Amniotic stem cell (primary cell): ENCODE measurements at places on chromosomes 5 and 9.

DNA sequence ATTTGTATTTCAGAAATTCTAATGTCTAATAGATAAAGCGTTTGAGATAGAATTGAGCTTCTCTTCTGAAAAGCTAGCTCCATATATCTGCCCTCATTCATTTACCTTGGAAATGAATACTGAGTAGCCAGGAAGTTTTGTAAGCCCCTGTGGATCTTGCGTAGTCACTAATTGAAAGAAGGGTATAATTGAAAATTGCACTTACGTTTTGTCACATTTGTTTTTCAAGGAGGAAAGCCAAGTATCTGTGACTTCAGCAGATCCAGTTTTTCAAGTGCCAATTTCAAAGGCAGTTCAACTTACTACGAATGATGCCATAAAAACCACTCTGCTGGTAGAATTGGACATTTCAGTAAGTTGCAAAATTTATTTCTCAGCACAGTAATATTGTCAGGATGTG lies 14.0 kb downstream of the MTRR start:
- no peak for DNase-seq

DNA sequence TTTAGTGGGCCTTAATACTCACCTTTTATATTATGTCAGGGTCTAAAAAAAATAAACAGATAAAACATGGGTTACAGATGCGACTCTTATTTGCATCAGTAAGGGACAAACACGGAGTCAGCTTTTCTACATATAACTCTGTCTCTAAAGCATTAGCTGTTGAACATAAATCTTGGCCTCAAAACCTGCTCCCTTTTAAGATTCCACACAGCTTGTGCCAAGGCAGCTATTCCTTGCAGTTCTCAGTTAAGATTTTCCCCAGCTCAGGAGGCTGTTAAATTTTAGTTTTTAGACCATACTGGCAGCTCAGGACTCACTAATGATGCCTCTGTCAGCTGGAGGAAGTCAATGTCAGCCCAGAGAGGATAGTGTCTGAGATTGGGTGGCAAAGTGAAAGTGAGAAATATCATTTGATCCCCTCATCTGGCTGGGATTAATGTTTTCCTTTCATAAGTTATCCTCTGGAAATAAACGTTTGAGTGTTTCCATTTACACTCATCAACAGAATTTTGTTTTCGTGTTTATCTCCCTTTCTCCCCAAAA lies 287.5 kb downstream of the ELAVL2 start:
- DNase-seq, result no peak

GRCh38 chr5:111737716-111738115 lies 19.3 kb downstream of the NREP start:
- DNase-seq, result peak; percentile 28

GRCh38 chr5:161256957-161257356 lies 289.6 kb downstream of the GABRB2 start:
- DNase-seq, result no peak

DNA sequence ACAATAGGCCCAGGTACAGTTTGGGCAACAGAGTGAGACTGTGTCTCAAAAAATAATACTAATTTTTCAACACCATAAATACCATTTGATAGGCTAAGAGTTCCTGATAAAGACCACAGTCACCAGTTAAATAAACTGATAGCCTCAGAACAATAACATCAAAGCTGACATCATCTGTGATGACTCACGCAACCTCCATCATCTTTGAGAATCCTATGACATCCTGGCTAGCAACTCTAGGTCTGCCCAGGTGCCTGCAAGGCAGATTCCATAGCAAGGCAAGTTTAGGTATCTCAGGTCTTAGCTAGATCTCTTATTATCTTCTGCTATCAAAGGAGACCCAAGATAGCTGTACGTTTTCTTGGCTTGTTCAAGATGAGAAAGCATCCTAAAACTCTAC lies 30.5 kb upstream of the UBAP2 start:
- no peak for DNase-seq

DNA sequence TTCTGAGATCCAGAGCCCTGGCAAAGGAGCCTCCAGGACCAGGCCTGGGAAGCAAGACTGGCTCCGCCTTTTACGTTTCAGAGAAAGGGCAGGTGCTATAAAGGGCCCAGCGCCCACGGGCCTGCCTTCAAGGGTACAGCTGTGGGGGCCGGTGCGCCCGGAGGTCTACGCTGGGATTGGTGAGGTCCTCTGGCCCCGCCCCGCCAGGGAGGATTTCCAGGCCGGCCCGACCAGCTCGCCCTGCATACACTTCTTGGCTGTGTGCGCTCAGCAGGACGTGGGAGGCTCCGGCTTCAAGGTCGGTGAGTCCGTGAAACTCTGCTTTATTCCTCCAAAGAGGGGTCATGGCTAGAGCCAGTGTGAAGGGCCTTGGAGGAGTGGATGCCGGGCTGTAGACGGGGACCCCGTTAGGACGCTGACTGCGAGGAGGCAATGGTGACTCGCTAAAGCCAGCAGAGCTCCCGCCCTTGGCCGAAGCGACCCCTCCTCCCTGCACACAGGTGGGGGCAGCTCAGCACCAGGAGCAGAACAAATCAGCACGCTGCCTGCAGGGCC lies at the start of gene CKMT2:
Gene CKMT2 (plus strand): TSS at position 243 of the 555 bp plus-strand sequence. CDS start 17,811 bp downstream, outside the sequence.
- DNase-seq, result no peak

GRCh38 chr9:125965477-125965876 lies 218.3 kb downstream of the PBX3 start:
- DNase-seq, result no peak

GRCh38 chr5:132434416-132435286 lies 55.9 kb downstream of the IRF1 start:
- no peak for DNase-seq

DNA sequence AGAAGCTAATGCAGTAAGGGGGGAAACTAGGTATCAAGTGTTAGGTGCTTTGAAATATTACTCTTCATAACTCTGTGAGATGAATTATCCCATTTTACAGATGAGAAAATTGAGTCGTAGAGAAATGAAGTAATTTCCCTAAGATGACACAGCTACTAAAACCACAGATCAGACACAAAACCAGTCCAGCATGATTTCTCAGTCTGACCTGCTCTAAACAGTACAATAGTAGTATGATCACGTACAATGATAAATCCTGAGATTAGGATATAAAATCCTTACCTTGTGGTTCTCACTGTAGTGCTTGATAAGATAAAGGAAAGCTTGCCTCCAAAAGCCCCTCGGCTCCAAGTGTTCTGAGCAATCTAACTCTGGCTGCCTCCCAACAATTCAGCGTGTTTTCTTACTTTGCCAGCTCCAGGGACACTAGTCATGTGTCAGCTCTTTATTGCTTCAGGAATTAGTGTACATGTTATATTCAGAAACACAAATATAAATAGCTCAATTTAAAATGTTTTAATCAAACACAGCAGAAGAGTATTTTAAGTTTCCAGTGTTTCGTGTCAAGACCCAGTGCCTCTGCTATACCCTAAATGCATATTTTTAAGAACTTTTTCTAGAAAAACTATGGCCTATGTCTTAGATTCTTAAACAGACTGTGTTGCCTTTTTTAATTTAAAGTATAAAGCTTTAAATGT lies 243.6 kb downstream of the DENND1A start:
- DNase-seq, result no peak

DNA sequence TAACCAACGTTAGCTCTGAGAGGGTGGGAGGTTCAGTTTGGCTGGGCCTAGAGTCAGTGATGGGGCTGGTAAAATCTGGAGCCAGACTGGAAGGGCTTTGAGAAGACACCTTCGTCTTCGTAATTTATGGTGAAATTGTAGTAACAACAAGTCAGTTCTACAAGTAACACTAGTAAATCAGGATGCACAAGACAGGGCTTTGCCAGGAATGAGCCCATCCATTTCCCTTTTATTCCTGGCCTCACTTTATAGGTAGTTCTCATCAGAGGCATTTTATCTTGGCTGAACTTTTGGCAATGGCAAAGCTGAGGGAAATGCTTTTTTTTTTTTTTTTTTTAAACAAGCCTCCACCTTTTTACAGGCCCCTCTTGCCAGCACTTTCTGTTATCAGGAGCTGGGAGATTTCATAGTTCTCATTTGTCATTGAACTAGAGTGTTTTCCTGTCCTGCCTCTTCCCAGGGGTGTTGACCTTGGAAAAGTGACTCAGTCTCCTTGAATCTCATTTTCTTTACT lies 110.5 kb upstream of the KLF4 start:
- DNase-seq, result no peak

DNA sequence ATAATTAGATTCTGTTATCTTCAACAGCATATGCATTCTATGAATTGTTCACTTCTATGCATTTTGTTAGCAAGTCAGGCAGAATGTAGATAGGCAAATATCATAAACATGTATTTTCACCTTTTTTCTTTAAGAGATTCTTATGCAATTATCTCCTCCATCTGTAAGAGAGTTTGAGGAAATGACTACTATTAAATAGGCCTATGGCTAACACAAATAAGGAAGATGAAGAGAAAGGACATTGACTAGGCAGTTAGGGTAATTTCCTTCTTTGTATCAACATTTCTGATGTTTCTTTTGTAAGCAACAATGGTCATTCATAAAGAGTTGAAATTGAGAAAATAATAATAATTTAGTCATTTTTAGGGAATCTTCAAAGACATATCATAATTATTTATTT lies 145.2 kb upstream of the CDH12 start:
- no peak for DNase-seq
